ENCODE measurements at places on chromosomes 12 and 14. TPM values are rescaled to one million over a fixed set of nuclear protein-coding genes. Genes with fewer than 3 reads are reported as not detected.
A peak's percentile ranks its signal among the peaks of the same experiment; 100 is the strongest.

DNA sequence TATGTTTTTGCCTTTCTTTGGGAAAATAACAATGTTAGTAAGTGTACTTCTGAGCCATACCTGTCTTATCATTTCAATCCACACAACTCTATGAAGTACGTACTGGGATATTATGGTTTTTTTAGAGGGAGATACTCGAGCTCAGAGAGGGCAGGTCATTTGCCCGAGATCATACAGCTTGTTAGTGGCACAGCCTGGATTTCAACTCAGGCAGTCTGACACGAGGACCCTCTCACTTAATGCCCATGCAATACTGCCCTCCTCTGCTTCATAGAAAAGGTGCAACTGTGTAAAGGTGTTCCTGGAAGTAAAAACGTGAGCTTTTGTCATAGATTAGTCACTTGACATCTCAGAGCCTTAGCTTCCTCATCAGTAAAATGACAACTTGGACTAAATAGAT lies 128.0 kb downstream of the NDUFA12 start:
- no peak for DNase-seq

DNA sequence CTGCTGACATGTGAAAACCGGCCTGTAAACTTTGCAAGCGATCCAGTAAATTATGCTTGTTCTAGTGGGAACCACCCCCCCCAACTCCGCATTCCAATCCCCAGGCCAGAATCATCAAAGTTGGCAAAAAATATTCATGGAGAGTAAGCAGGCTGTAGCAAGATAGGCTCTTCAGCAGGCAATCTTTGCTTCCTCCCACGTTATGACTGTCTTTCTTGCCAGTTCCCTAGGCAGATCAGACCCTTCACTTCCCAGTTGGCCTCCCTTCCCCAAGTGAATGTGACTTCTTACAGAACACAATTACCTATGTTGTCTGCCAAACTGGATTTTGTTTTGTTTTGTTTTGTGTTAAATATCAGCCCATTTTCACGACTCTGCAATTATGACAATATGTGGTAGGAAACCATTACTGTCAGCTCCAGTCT lies 1.2 kb upstream of the PTGER2 start:
- DNase-seq, result no peak

- no peak for DNase-seq
Measured at GRCh38 chr12:132454193-132454932, 35.6 kb upstream of the FBRSL1 start.

DNA sequence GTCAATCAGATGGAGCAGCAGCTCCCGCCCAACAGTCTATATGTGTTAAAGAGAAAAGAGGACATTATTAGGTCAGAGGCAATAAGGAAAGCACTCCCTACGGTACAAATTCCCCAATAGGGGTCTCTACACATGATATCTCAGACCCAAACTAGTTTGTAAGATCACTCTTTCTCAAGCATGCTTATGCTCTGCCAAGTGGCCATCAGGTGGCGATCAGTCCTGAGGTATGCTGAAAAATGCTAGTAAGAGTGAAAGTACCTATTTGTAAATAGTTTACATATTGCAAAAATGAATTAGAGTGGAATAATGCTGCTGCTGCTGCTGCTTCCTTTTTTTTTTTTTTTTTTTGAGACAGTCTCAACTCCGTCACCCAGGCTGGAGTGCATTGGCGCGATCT lies 61.0 kb downstream of the CPM start:
- no peak for DNase-seq

DNA sequence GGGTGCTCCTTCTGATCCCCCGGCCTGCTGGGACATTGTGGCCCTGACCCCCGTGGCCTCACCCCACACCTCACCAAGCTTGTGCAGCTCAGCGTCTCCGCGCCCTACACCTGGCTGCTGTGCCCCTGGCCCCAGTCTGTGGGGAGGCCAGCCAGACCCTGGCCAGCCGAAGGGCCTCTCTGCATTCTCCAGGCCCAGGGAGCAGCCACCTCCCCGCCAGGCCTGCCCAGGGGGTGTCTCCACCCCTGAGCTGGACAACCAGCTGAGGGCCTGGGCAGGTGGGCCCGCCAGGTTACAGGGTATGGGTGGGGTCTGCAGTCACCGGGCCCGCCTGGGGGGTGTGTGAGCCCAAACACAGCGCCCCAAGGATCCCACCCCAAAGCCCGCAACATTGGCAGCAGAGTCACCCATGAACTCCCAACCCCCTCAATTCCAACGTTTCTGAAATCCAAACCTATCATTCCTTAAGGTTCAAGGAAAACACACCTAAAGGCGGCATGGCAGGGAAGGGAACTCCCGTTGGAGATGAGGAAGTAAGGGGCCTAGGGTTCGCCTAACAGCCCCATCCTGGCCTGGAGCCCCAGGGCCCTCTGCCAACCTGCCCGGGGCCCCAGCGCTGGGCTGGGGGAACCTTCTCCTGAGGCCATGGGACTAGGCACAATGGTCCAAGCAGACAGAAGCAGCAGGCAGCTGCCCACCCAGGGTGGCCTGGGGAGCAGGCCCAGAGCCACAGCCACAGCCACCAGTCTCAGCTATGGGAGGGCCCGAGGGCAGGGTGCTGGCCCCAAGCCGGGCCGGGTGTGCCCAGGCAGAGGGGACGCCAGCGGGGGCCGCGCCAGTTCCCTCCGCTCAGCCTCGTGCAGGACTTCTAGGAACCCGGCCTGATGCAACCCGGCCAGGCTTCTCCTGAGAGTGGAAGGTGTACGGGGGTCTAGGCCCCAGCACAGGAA lies 8.5 kb downstream of the AKT1 start:
- DNase-seq, result no peak

GRCh38 chr12:56461235-56462159 lies 6.9 kb upstream of the SPRYD4 start:
- peak; percentile 41 for DNase-seq

- DNase-seq, result no peak
Measured at GRCh38 chr14:53796734-53797133, 159.9 kb downstream of the BMP4 start.

- DNase-seq, result no peak
Measured at GRCh38 chr12:26987634-26988424, 26.4 kb downstream of the TM7SF3 start.

DNA sequence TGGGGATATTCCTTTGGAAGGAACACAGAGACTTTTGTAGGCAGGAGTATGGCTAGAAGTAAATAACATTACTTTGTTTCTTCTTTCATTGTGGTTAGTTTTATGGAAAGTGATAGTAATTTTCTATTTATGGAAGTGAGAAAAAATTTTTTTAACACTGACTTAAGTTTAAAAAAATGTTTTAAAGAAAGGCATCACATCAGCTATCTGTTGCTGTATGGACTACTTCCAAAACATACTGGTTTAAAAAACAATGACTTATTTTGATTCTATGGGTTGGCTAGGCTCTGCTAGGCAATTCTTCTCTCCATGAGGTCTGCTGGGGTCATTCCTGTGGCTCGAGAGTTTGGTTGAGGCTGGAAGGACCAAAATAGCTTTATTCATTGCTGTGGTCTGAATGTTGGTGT lies 31.7 kb upstream of the SLC38A2 start:
- DNase-seq, result no peak

DNA sequence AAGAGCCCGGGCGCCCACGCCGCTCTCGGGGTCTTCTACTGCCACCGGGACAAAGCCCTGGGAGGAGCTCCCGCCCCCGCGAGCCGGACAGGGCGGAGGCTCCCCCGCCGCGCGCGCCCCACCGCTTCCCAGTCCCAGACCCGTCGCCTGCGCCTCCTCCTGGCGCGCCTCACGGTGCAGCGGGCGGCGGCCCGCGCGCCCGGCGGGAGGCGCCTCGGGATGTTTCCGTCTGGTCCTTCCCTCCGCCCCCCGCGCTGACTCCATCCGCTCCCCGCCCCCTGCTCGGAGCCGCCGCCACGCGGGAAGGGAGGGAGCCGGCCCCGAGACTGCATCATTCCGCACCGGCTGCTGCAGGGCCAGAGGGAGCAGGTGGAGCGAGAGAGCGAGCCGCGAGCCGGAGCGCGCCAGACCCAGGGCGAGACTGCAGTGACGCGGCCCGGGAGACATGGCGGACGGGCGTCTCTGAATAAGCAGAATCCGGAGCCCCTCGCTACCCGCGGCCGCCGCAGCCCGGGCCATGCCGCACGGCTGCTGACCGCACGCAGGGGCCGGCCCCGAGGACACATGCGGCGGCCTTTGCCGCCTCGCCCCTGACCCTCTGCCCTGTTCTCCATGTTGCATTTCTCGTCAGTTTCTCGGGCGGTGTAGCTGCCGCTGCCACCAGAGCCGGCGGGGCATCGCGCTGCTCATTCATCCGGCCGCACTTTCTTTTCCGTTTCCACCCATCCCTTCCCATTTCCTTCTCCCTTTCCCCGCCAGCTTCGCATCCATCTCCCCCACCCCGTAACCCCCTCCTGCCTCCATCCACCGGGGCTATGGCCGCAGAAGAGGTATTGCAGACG lies at the start of gene BICD1:
Gene BICD1 (plus strand): TSS at position 331 of the 842 bp plus-strand sequence. CDS start 485 bp downstream, at position 816.
- peak; percentile 95 for DNase-seq

- DNase-seq, result peak; percentile 80
Measured at GRCh38 chr12:54229624-54230212, 40.9 kb upstream of the SMUG1 start.

DNA sequence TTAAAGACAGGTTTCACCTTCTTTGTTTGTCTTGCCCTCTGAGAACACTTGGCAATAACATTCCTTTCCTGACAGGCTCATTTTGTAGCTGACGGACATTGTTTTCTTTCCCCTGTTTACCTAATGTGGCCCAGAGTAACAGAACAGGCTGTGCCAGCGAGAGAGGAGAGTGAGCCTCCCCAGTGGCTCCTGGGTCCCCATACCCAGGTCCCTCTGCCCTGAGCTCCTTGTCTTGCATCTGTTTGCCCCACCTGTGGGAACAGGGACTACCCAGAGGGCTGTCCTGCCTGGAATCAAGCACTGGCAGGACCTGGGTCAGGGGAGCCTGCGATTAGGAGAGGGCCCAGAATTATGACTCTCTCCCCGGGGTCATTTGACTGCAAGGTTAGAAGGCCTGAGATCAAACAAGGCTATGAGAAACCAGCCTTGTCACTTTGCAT lies 222.9 kb downstream of the ZFP36L1 start:
- DNase-seq, result peak; percentile 43

DNA sequence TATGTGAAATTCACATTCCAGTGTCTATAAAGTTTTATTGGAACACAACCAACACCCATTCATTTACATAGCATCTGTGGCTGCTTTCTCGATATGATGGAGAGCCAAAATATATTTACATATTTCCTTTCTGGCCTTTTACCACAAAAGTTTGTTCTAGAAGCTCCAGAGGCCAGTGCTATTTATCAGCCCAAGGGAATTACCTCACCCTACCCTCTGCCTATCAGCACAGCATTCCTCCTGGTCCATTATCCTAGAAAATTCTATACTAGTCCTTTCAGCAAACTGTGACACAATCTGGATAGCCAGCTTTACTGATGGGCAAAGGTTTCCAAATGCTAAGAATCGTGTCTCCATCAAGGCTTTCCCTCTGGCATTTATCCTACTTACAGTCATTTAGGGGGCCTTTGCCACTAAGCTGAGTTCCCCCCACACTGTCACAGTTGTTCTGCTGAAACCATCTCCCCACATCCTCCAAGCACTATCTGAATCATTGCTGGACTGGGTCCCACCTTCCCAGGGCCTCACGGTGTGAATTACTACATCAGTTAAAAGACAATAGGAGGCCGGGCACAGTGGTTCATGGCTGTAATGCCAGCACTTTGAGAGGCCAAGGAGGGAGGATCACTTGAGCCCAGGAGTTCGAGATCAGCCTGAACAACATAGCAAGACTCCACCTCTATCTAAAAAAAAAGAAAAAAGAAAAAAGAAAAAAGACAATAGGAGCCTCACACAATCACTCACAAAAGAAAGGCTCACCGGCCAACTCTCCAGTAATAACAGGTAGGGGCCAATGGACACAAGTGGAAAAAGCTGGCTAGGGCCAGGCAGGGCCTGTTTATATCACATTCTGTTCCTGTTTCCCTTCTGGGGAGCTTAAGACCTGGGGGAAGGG lies 12.1 kb downstream of the SYNE3 start:
- DNase-seq, result peak; percentile 74

GRCh38 chr12:93514853-93515252 lies 47.5 kb downstream of the MRPL42 start:
- DNase-seq, result no peak

- no peak for DNase-seq
Measured at GRCh38 chr12:293199-293598, 30.6 kb upstream of the SLC6A13 start.

- no peak for DNase-seq
Measured at GRCh38 chr12:111412830-111413441, 7.2 kb downstream of the SH2B3 start.

- DNase-seq, result peak; percentile 81
Measured at GRCh38 chr12:121423682-121424623, 24.0 kb downstream of the RNF34 start.

DNA sequence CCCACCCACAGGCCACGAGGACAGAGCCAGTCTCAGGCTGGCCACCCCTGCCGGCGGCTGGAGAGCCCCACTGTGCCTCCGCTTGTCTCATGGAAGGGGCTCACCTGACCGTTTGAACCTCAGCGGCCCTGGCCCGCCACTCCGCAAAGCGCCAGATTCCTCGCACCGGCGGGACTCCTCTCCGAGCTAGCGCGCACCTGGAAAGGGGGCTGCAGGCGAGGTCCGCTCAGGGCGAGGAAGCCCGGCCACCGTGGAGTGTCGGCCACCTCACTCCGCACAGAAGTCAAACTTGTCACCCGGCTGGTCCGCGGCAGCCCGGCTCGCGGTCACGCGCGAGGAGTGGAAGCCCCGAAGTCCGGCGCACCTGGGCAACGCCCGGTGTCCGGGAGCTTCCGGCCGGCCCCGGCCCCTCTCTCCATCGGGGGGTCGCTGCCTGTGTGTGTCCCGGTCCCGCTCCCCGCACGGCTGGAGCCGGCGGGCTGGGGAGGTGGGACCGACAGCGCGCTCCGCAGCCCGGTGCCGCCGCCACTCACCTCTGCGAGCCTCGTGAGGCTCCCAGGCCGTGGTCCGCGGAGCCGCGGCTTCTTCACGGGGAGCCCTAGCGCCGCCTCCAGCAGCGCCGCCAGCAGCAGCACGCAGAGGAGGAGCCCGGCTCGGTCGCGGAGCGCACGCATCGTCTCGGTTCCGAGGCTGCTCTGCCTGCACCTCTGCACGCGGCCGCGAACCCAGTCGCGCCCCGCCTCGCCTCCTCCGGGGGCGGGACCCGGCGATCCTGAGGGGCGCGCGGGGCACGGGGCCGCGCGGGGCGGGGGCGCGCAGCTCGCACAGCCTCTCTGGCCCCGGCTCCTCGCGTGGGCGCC lies at the start of gene ISM2:
Gene ISM2 (minus strand): TSS at position 697 of the 860 bp plus-strand sequence. CDS start 23 bp downstream, at position 674.
- DNase-seq, result peak; percentile 61

The TMEM263 gene
- 39.5 TPM for total RNA-seq

The TESPA1 gene
- total RNA-seq, result 2.9 TPM

The CD27 gene
- not detected for total RNA-seq

The FOXG1 gene
- not detected for total RNA-seq

The PLEKHG7 gene
- 0.41 TPM for total RNA-seq

The CLEC2B gene
- 7.2 TPM for total RNA-seq

The TAMALIN gene
- 10.8 TPM for total RNA-seq

The IL23A gene
- not detected for total RNA-seq
